Dorsolateral prefrontal cortex (tissue), 122 donors: ENCODE measurements at places on chromosomes 12 and 14. TPM values are rescaled to one million over a fixed set of nuclear protein-coding genes. Genes with fewer than 3 reads are reported as not detected.

Gene BATF
- total RNA-seq, result not detected

Gene ZNF891
- total RNA-seq, result 5.5 TPM

DNA sequence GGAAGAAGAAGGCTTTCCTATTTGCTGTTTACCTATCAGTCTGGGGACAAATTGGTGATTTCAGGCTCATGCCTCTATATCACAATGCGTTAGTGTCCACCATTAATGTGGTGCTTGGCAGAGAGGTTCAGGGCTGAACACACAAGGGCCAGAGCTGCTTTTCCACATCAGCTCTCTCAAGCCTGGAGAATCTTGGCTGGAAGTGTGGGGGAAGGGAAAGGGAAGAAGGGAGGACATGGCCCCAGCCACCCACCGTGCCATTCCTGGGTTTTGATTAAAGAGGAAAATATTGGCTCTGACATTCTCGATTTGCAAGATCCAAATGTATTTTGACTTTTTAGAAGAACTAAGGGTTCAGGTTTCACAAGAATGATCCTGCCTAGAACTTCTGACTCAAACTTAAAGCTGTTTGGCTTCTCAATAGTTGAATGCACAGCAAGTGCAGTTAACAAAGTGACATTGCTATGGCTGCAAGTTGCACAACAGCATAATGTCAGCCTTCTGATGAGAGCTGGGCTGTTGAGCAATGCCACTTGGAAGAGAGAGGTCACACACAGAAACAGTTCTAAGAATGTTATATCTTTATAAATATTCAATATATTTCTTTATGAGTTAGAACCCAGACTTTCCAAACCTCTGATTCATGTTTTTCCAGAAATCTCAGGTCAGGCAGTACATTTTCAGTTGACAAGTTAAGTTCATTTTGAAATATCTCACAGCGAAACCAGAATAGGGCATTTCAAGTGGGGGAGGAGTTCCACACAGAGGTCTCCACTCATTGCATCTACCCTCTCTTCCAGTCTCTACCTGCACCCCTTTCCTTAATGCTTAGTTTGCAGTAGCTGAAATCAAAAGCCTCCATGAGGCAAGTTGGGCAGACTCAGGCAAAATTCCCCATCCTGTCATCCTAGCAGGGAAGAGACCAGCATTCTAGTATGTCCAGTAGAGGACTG is 25.3 kb downstream of the IGF1 start:
- DNase-seq, result no peak

DNA sequence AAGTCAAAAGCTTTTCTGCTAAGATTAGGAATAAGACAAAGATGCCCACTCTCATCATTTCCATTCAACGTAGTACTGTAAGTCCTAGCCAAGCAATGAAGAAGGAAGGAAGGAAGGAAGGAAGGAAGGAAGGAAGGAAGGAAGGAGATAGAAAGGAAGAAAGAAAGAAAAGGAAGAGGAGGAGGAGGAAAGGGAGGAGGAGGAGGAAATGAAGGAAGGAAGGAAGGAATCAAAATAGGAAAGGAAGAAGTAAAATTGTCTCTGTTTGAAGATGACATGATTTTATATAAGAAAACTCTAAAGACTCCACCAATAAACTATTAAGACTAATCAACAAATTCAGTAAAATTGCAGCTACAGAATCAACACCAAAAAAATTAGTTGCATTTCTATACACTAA is 66.0 kb upstream of the DHRS4 start:
- no peak for DNase-seq

DNA sequence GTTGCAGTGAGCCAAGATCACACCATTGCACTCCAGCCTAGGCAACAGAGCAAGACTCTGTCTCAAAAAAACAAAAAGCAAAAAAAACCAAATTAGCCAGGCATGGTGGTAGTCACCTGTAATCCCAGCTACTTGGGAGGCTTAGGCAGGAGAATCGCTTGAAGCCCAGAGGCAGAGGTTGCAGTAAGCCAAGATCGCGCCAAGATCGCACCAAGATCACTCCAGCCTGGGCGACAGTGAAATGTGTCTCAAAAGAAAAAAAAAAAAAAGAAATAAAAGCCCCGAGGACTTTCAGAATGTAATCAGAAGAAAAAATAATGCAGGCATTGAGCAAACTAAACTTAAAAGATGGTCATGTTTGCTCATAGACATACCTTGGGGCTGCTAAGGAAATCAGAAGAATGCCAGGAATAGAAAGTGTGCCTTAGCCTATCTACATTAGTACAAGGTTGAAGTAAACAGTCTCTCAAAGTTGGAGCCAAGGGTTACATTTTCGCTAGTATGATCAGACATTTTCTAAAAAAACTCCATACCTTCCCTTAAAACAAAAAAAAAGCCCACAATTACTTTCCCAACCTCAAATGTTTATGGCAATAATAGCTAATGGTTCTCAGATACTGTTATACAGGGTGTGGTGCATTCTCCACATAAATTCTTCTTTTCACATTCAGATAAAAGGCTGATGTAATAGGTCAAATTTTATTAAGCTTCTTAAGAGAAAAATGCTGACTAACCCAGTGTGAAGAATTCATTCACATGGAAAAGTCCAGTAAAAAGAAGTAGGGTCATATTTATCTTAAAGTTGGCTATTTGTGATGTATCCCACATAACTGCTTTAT is 15.8 kb downstream of the DTD2 start:
- no peak for DNase-seq

Gene DPPA3
- total RNA-seq, result not detected

Gene LALBA
- not detected for total RNA-seq

GRCh38 chr14:76201162-76201561 is 49.4 kb downstream of the GPATCH2L start:
- no peak for DNase-seq

DNA sequence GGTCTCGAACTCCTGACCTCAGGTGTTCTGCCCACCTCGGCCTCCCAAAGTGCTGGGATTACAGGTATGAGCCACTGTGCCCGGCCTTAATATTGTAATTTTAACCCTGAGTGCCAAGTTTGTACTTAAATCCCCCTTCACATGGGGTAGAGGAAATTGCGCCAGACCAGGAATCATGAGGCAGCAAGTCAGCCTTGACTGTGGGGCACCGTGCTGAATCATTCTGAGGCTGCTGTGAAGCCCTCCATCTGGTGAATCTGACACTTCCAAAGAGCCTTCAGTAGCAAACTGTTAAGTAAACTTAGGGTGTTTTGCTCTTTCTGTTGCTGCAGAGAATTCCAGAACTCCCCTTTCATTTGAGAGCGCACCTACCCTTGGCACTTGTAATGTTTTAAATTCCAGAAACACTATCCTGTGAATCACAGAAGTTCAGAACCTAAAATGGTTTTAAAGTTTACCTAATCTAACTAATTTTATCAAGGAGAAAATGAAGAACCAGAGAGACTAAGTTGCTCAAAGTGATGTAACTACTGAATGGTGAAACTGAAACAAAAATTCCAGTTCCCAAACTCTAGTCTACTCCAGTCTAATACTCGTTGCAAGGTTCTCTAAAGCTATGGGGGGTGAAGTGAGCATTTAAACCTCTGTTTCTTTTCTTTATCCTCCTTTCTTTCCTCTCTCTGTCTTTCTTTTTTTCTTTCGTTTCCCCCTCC is 7.5 kb downstream of the HEBP1 start:
- DNase-seq, result no peak

Gene GYS2
- total RNA-seq, result not detected

- no peak for DNase-seq
Measured at GRCh38 chr12:1607940-1608712, 13.7 kb upstream of the FBXL14 start.

GRCh38 chr12:55624056-55624455 is 12.6 kb upstream of the OR10P1 start:
- no peak for DNase-seq

DNA sequence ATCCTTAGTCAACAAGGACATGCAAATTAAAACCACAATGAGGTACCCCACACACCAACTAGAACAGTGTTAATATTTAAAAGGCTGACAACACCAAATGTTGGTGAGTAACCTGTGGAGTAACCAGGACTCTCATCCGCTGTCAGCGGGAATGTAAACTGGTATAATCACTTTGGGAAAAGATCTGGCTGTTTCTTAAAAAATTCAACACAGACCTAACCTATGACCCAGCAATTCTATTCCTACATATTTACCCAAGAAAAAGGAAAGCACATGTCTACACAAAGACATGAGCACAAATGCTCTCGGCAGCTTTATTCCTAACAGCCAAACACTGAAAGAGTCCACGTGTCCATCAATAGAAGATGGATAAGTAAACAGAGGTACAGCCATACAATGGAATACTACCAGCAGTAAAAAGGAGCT is 26.6 kb downstream of the NRDE2 start:
- no peak for DNase-seq

Gene KRT74
- total RNA-seq, result not detected

- no peak for DNase-seq
Measured at GRCh38 chr12:69024413-69024812, 91.4 kb upstream of the CPM start.

Gene GALNT8
- total RNA-seq, result 35.3 TPM

Gene OSBPL8
- total RNA-seq, result 80.4 TPM

DNA sequence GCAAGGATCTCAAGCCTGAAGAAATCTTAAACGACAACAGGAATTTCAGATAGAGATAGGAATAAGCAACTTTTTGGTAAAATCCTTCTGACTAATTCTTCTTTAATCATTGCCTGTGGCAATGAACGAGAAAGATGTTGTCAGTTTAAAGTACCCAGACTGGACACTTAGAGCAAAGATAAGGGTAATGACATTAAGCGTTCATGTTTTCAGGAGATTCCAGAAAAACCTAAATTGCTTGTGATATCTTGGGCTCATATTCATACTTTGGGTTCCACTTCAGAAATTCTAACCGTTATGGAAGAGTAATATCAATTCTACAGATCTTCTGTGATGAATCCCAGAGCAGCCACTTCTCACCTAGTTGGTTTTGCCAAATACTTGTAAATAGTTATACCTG is 73.7 kb upstream of the RHOJ start:
- no peak for DNase-seq
